ENCODE measurements at places on chromosomes 3 and 15.

DNA sequence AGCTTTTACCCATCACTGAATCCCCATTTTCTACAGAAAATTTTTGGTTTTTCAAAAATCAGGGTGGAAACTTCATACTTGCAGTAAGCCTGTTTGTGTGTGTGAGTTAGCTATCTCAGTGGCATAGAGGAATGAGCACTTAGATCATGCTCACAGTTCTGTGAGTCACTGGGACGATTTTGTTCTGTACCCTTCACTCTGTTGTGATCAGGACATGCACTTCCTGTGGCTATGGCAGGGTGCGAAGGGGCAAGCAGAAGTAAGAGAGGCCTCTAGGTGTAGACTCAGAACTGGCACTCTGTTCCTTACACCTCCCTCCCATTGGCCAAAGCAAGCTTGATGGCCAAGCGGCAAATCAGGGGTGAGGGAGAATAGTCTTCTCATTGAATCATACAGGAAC lies 11.6 kb downstream of the NIPA2 start:
- ATAC-seq = no peak

- ATAC-seq = peak; percentile 35
Observed at GRCh38 chr15:38660738-38661137, 96.1 kb upstream of the RASGRP1 start.

DNA sequence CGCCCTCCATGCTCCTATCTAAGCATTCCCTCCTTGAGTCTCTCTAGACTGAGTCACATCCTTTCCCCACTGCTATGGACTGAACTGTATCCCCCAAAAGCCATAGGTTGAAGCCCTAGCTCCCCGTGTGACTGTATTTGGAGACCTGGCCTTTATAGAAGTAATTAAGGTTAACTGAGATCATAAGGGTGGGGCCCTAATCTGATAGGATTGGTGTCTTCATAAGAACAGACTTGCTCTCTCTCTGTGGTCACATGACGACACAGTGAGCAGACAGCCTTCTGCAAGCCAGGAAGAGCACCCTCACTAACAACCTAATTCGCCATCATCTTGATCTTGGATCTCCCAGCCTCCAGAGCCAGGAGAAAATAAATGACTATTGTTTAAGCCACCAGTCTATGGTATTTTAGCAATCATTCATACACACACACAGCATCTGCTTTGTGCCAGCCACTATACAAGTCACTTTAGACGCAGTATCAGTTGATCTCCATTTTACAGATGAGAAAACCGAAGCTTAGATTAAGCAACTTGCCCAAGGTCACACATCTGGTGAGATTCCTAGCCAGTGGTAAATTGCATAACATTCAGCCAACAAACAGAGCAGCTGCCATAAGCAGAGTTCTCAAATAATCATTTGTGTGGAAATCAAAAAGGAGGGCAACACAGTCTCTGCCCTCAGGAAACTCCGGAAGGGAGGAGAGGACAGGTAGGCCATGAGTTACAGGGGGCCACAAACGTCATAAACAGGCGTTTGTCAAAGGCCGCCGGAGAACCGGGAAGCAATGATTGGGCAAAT lies 66.3 kb upstream of the HES1 start:
- ATAC-seq = peak; percentile 26

- peak; percentile 8 for ATAC-seq
Observed at GRCh38 chr3:127368186-127369032, 80.6 kb upstream of the PRR20G start.

- no peak for ATAC-seq
Observed at GRCh38 chr3:122004991-122005565, 17.0 kb downstream of the ILDR1 start.

DNA sequence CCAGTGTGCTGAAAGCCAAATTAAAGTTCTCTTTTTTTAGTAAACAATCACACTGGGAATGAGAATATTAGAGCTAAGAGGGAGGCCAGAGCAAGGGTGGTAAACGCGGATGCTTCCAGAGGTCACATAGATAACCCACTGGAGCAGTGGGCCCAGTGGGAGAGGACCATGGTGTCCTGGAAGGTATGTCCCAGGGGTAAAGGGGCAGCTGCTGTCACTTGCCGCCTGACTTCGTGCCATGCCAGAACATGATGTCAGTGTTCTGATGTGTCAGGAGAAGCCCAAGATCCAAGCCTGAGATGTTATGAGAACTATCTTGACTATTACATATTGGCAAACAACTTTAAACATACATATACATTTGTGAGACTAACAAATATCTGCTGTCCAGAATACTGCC lies 211.9 kb upstream of the IL12A start:
- no peak for ATAC-seq

- ATAC-seq = no peak
Observed at GRCh38 chr3:148223266-148223665, 474.4 kb upstream of the AGTR1 start.

GRCh38 chr15:72230197-72231065 lies 559 bp downstream of the PKM start:
- ATAC-seq = peak; percentile 49

Data from esophagus mucosa (tissue), 1 donor.